ENCODE measurements at places on chromosomes 6 and 20.
A peak's percentile ranks its signal among the peaks of the same experiment; 100 is the strongest.

DNA sequence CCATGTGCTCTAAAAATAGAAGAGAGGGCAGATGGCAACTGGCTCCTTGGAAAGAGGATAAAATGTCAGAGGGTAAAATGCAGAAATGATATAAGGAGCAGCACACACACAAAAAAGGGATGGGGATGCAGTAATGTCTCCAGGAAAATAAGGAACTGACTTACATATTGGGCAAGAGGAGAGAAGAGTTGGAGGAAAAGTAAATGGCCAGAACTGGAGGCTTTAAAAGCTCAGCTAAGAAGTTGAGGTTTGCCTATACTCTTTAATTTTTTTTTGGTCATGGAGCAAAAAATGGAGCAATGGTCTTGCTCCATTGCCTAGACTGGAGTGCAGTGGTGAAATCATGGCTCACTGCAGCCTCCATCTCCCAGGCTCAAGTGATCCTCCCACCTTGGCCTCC is 93.7 kb downstream of the SULF2 start:
- no peak overlapping the region for H3K27ac ChIP-seq
- no peak overlapping the region for H3K4me3 ChIP-seq
- no peaks in the 10 kb centered on the region for H3K4me1 ChIP-seq
- H3K27me3 ChIP-seq = peaks cover 33% of the 10 kb centered on the region
- H3K36me3 ChIP-seq = no peaks in the 10 kb centered on the region
- no peak for DNase-seq

DNA sequence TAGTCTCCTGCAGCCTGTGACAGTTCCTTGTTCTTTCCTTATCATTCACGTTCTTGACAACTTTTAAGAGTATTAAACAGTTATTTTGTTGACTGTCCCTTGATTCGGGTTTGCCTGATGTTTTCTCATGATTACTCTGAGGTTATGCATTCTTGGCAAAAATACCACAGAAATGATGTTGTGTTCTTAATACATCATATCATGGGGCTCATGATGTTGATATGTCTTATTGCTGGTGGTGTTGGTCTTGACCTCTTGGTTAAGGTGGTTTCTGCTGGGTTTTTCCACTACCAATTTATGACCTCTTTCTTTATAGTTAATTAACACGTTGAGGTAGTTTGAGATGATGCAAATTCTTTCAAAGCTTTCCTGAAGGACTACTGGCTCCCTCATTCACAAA is 59.1 kb downstream of the ZHX3 start:
- no peak for DNase-seq
- no peaks in the 10 kb centered on the region for H3K27me3 ChIP-seq
- H3K36me3 ChIP-seq = no peaks in the 10 kb centered on the region

GRCh38 chr20:59400708-59401107 is 100.3 kb downstream of the EDN3 start:
- H3K36me3 ChIP-seq = no peaks in the 10 kb centered on the region
- no peak overlapping the region for H3K27ac ChIP-seq
- no peaks in the 10 kb centered on the region for H3K27me3 ChIP-seq
- DNase-seq = no peak
- no peak overlapping the region for H3K4me3 ChIP-seq

DNA sequence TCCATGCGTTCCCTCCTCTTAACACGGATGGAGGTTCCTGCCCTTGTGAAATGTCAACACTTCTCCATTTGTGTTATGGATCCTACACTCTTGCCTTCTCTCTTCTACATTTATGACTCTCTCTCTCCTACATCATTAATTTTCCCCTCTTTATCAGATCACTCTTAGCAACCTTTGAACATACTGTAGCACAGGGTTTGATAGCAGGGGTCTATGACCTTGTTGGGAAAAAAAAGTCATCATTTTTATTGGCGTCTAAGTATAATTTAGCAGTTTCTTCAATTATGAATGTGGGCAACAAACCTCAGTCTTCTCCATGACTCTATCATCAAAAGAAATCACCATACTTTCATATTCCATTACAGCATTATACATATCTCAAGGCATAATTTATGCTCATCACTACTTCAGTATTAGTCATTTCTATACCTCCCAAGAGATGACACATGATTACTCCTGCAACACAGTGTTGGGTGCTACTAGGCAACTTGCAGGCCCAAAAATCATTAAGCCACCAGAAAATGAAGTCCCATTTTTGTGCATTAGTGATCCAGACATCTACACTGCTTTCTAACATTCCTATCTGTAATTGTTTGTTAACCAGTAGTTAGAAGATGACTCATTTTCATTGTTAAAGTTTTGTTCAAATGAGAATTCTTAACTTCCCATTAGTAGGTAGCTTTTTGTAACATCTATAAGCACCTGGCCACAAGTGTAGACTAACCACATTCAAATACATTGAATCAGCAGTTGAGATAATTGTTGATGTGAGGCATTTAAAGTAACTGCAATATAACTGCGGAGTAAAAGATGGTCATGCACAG is 9.5 kb downstream of the CYP39A1 start:
- no peak overlapping the region for H3K4me3 ChIP-seq
- no peak for DNase-seq
- no peaks in the 10 kb centered on the region for H3K36me3 ChIP-seq

DNA sequence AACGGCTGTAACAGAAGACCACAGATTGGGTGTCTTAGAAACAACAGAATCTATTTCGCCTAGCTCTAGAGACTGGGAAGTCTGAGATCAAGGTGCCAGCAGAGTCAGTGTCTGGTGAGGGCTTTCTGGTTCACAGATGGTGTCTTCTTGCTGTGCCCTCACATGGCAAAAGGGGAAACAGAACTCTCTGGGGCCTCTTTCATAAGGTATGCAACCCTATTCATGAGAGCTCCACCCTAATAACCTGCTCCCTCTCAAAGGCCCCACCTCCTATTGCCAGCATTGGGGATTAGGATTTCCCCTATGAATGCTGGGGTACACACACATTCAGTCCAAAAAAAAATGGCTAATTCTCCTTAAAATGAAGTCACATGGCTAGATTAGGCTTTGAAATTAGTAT is 10.0 kb downstream of the TXNDC5 start:
- H3K4me1 ChIP-seq = peaks cover 6% of the 10 kb centered on the region
- no peak for DNase-seq
- H3K27me3 ChIP-seq = no peaks in the 10 kb centered on the region
- H3K27ac ChIP-seq = no peak overlapping the region
- no peak overlapping the region for H3K4me3 ChIP-seq

- no peak for DNase-seq
- H3K4me1 ChIP-seq = peaks cover 43% of the 10 kb centered on the region
- no peak overlapping the region for H3K4me3 ChIP-seq
- no peaks in the 10 kb centered on the region for H3K27me3 ChIP-seq
- no peak overlapping the region for H3K27ac ChIP-seq
Observed at GRCh38 chr6:110781522-110782214, 33.6 kb downstream of the CDK19 start.

DNA sequence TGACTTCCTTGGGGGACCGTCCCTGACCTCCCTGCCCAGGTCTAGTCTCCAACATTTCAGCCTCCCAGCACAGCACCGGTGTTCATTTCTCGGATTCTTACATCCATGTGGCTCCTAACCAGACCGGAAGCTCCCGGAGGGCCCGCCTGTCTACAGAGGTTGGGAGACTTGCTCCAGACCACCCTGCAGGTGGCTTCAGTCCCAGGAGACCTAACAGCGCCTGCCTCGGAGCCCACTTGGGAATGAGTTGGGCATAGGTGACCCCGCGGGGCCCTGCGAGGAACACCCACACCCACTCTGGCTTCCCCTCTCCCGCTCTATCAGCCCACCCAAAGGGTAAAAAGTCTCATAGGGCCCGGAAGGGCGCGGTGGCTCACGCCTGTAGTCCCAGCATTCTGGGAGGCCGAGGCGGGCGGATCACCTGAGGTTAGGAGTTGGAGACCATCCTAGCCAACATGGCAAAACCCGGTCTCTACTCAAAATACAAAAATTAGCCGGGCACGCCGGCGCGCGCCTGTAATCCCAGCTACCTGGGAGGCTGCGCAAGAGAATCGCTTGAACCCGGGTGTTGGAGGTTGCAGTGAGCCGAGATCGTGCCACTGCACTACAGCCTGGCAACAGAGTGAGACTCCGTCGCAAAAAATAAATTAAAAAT is 5.4 kb downstream of the DPPA5 start:
- no peak for DNase-seq
- H3K4me1 ChIP-seq = no peaks in the 10 kb centered on the region
- H3K36me3 ChIP-seq = no peaks in the 10 kb centered on the region
- no peak overlapping the region for H3K4me3 ChIP-seq
- H3K27ac ChIP-seq = no peak overlapping the region

DNA sequence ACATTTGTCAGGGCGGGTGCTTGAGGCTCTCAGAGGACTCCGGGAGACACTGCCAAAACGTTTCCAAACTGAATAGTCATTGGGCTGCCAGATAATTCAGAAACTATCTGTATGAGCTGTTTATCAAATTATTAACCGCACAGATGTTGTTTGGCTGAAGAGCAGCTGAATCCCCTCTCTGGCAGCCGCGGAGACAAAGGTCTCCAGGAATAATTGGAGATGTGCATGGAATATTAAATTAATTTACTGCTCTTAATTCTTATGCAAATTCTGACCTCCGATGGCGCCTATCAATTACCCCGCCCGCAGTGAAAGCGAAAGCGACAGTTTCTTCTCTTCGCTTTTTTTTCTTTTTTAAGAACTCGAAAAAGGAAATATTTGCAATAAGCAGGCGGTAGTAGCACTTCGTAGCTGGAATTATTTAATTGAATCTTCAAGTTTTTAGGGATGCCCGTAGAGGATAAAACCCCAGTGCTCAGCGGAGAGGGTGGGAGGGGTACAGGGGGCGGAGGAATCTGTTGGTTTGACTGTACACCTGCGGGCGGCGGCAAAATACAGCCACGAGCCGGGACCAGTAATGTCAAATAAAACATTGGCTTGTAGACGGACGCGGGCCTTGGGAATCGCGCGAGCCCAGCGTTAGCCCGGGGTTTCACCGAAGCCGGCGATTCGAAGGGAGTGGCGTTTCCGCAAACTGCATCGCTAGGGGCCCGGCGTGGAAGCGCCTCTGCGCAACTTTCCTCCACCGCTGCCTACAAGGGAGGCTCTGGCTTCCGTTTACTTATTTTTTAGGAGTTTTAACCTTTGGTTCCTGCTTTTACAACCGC is 6.2 kb downstream of the LINC00237 start:
- H3K27me3 ChIP-seq = peaks cover 68% of the 10 kb centered on the region
- peak overlapping the region; percentile 95 for H3K4me3 ChIP-seq
- peaks cover 22% of the 10 kb centered on the region for H3K36me3 ChIP-seq
- peak overlapping the region; percentile 97 for H3K27ac ChIP-seq
- peak; percentile 36 for DNase-seq

- no peak for DNase-seq
- H3K27ac ChIP-seq = peak overlapping the region; percentile 95
- no peaks in the 10 kb centered on the region for H3K27me3 ChIP-seq
- H3K36me3 ChIP-seq = peaks cover 25% of the 10 kb centered on the region
Observed at GRCh38 chr6:41921712-41921998, 356 bp downstream of the BYSL start.

DNA sequence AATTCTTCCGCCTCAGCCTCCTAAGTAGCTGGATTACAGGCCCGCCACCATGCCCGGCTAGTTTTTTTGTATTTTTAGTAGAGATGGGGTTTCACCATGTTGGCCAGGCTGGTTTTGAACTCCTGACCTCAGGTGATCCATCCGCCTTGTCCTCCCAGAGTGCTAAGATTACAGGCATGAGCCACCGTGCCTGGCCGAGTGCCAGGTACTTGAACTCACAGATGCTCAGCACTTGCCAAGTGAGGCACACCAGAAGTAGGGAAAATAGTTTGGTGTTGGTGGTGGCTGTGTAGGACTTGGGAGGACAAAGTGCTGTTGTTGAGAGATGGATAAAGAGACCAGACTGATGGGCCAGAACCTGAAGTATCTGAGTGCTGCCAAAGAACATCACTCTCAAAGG is 40.0 kb upstream of the MBOAT1 start:
- H3K27me3 ChIP-seq = no peaks in the 10 kb centered on the region
- DNase-seq = no peak
- no peak overlapping the region for H3K4me3 ChIP-seq
- no peaks in the 10 kb centered on the region for H3K4me1 ChIP-seq
- H3K27ac ChIP-seq = no peak overlapping the region

DNA sequence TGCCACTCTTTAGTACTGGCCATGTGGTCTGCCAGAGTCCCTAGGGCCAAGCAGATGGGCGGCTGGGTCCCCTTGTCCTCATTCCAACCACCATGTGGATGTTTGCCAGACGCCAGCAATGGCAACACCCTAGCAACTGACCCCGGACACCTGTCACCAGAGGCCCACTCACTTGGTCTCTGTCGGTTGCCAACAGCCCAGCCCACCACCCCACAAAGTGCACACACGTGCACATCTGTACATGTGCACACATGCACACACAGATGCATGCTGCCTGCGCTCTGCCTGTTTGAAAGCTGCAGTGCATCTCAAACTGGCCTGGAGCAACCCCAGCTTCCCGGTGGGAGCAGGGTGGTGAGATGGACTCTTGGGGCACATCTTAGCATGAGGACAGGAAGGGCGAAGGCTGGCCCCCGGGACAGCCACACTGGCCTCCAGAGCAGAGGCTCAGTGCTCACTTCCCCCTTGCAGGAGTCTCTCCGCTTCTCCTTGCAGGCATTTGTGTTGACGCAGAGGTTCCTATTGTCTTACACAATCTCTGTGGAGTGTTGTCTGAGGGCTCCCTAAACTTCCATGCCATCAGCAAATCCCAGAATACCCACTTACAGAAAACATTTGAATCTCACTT is 54.0 kb downstream of the PSMG4 start:
- H3K27ac ChIP-seq = no peak overlapping the region
- no peak overlapping the region for H3K4me3 ChIP-seq
- DNase-seq = no peak
- no peaks in the 10 kb centered on the region for H3K36me3 ChIP-seq

- DNase-seq = no peak
- no peak overlapping the region for H3K4me3 ChIP-seq
- no peak overlapping the region for H3K27ac ChIP-seq
- no peaks in the 10 kb centered on the region for H3K27me3 ChIP-seq
Observed at GRCh38 chr6:117497237-117497636, 14.8 kb downstream of the DCBLD1 start.

GRCh38 chr6:56625356-56625755 is 17.3 kb downstream of the DST start:
- H3K4me3 ChIP-seq = no peak overlapping the region
- no peaks in the 10 kb centered on the region for H3K4me1 ChIP-seq
- no peaks in the 10 kb centered on the region for H3K27me3 ChIP-seq
- H3K36me3 ChIP-seq = no peaks in the 10 kb centered on the region
- H3K27ac ChIP-seq = no peak overlapping the region
- DNase-seq = no peak

- H3K27me3 ChIP-seq = no peaks in the 10 kb centered on the region
- H3K4me1 ChIP-seq = peaks cover 27% of the 10 kb centered on the region
- peaks cover 13% of the 10 kb centered on the region for H3K36me3 ChIP-seq
- peak within 1 kb of the TSS; percentile 75 for H3K4me3 ChIP-seq
Observed at GRCh38 chr20:45880988-45881788, at the start of gene ZSWIM1. ZSWIM1 (plus strand) TSS chr20:45881227; CDS start chr20:45882593, 1,366 bp downstream.

- peaks cover 24% of the 10 kb centered on the region for H3K36me3 ChIP-seq
- no peak for DNase-seq
- peak overlapping the region; percentile 100 for H3K27ac ChIP-seq
- peaks cover 16% of the 10 kb centered on the region for H3K4me1 ChIP-seq
- peak overlapping the region; percentile 99 for H3K4me3 ChIP-seq
Observed at GRCh38 chr6:96520171-96521115, 1.2 kb upstream of the UFL1 start.

GRCh38 chr6:44771647-44772415 is 384.3 kb downstream of the CDC5L start:
- no peak overlapping the region for H3K4me3 ChIP-seq
- no peaks in the 10 kb centered on the region for H3K36me3 ChIP-seq
- no peak for DNase-seq
- H3K27ac ChIP-seq = no peak overlapping the region
- peaks cover 4% of the 10 kb centered on the region for H3K4me1 ChIP-seq

All from effector memory CD8-positive, alpha-beta T cell (primary cell).